Cardiac fibroblast (primary cell): ENCODE measurements at places on chromosomes 2 and 18.

DNA sequence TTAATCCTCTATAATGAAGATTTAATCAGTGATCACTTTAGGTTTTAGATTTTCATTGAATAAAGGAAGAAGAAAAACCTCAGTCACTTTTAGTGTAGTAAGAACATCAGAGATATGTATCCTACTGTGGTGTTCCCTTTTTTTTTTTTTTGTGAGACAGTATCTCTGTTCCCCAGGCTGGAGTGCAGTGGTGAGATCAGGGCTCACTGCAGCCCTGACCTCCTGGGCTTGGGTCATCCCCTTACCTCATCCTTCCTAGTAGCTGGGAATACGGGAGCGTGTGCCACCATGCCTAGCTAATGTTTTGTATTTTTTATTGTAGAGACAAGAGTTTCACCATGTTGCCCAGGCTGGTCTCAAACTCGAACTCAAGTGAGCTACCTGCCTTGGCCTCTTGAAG is 5.1 kb downstream of the SLC39A10 start:
- DNase-seq: no peak

DNA sequence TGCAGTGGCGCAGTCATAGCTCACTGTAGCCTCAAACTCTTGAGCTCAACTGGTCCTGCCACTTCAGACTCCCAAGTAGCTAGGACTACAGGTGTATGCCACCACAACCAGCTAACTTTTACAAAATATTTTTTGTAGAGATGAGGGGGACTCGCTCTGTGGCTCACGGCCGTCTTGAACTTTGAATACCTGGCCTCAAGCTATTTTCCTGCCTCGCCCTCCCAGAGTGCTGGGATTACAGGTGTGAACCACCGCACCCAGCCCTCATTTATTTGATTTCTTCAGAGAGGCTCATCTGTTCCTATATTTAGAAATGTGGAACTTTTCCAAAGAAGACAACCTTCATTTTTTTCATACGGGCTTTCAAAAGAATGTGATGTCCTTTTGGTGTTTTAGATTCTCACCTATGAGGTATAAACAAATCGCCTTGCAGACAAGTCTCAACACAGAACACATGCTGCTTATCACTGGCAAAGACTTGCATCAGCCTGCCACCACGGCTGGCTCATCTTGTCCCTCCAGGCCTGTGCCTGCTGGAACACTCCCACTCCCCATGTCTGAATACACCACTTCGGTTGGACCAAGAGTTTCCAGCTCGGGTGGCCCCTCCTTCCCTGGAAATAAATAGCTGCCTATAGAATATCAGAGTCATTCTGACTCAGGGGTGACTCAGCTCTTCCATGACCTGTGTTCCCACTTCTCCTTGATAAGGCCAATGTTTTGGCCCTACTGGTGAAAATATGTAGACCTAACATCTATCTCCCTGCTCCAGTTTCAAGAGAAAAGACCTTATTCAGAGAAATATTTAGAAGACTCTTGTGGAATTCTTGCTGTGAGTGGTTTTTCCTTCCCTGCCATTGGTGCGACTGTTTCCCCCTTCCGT is 202.6 kb downstream of the TGIF1 start:
- peak; percentile 98 for DNase-seq

- peak; percentile 83 for DNase-seq
Observed at GRCh38 chr2:181810823-181811695, 80.5 kb upstream of the ITPRID2 start.

- DNase-seq: no peak
Observed at GRCh38 chr2:16155766-16156165, 215.4 kb downstream of the MYCN start.

DNA sequence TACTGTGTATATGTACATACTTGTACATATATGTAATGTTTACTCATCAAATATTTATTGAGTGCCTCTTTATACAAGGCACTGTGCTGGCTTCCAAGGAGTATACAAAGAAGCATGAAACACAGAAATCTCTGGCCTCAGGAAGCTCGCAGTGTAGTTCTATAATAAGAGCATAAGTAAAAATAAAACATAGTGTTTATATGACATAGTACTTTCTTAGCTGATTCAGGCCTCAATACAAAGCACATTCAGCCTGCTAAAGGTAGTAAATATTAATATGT is 13.9 kb downstream of the STAMBP start:
- no peak for DNase-seq

GRCh38 chr2:28381225-28382180 is 11.2 kb upstream of the FOSL2 start:
- no peak for DNase-seq

DNA sequence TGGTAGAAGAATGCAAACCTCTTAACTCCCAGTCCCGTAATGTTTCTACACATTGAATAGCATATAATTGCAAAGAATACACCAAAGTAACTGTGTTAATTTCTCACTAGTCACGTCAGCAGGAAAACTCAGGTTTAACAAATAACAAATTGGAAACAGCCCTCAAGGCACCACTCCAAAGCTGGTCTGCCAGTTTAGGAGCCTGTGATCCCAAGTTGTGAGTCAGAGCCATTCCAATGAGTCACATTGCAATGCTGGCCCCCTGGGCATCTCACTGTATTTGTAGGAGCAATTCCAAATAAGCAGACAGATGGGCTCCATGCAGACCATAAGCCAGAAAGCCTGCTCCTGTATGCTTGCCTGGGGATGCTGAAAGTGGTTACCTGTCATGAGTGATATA is 143.2 kb upstream of the SETBP1 start:
- DNase-seq: peak; percentile 67
